ENCODE measurements at places on chromosomes 3 and 15.

DNA sequence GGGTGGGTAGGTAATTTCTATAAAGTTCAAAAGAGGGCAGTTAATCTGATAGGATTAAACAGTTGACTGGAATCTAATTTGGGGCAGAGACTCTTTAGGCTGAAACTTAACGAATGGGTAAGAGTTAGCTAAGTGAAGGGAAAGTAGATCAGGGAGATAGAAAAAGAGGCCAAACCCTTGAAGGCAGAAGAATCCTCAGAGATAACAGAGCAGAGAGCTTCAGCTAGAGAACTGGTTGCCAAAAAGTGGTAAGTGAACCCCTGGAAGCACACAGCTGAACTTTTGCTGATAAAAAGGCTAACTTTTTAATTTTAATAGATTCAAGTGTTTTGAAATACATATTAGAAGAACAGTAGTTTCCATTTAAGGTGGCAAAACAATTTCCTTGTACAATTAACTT, 99.2 kb downstream of the FHIT start:
- no peak for DNase-seq

DNA sequence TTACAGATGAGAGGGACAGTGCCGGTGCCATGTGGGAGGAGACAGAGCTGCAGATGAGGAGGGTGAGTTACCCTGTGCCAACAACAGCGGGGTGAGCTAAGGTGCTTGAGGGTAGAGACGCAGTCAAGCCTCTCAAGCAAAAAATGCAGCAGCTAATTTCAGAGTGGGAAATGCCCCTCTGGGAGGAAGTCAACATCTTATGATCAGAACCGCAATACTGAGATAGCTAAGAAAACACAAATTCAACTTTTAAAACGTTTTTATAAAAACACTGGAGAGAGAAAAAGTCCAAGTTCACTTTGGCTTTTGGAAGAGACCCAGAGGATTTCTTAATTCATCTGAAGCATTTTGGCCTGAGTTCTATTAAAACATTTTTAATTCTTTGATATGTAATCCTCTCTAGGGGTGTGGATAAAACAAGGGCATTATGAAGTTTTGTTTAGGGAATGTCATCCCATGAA, 319.2 kb downstream of the SLC9A9 start:
- no peak for DNase-seq

GRCh38 chr3:187992609-187993008, 161.3 kb upstream of the LPP start:
- no peak for DNase-seq

DNA sequence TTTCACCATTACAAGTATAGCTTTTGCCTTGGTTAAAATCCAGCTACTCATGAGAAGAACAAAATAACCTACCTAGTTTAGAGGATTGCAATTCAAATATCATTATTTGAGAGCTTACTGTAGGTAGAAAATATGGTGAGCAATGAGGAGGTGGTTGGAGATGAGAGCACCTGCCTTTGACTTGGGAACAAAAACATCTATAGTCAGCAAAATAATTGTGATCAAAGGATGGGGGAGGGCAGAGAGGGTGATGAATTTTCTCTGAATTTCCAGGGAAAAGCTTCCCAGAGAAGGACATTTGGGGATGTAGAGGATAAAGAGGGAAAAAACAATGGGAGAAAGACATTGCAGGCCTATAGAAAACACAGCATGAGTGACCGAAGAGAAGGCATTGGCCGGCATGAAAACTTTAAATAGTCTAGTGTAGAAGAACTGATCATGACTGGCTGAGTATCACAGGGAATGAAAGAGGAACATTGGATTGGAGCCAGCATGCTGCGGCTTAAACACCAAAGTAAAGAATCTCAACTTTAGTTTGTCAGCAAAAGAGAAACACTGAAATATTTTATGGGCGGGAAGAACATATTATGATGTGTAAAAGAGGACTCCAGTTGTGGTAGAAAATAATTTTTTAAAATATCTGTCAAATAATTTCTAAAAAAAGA, 581.3 kb downstream of the UNC13C start:
- DNase-seq: no peak

GRCh38 chr15:98805434-98806274, 157.3 kb downstream of the IGF1R start:
- no peak for DNase-seq

DNA sequence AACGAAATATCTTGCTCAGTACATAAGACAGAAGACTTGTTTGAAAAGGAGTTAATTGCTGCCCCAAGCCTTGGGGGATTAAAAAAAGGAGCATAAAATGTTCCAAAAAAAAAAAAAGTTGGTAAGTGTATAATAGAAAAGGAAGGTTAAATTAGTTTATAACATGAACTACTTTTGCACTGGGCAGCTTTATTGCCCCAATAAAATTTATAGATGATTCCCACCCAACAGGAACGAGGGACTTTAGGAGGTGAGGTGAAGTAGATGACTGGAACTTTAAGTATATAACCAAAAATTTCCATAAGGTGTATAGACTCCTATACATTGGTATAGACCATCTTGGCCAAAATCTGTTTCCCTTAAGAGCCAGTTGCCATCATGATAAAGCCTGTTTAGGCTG, 14.8 kb downstream of the PPP2R3A start:
- DNase-seq: no peak

GRCh38 chr3:169071003-169071402, 592.5 kb downstream of the MECOM start:
- peak; percentile 19 for DNase-seq

- no peak for DNase-seq
Observed at GRCh38 chr3:156491192-156491591, 63.7 kb downstream of the SSR3 start.

GRCh38 chr15:60235951-60236710, 161.7 kb downstream of the ANXA2 start:
- DNase-seq: no peak

DNA sequence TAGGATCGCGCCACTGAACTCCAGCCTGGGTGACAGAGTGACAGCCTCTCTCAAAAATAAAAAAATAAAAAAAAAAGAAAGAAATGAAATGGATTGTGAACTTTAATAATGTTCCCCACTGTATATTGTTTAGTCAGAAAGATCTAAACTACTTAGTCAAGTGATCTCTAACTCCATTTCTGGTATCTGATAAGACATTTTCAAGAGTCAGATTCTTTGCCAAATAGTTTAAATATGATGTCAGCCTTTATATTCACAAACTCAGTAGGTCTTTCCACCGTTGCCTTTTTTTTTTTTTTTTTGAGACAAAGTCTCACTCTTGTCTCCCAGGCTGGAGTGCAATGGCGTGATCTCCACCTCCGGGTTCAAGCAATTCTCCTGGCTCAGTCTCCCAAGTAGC, 29.0 kb upstream of the OSBPL11 start:
- DNase-seq: no peak

DNA sequence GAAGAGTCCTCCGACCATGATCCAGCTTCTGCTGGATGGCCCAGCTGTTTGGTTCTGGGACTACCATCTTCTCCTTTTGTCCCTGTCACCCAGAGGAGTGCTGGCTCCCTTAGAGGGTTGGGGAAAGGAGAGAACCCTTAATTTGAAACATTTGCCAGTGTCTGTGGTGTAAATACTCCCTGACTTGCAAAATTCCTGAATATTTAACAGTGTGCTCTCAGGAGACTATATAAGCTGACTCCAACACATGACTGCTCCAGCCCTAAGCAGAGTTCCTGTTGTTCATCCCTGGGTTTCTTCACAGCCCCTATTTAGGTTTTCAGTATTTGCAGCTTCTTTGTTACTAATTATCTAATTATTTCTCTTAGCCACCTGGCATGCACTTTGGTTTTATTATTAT, 133.1 kb downstream of the CPNE4 start:
- no peak for DNase-seq

- no peak for DNase-seq
Observed at GRCh38 chr15:60394689-60395097, 3.1 kb downstream of the ANXA2 start.

- no peak for DNase-seq
Observed at GRCh38 chr15:77464129-77464865, 43.6 kb downstream of the HMG20A start.

- no peak for DNase-seq
Observed at GRCh38 chr3:71056327-71056726, 527.2 kb downstream of the FOXP1 start.

- DNase-seq: no peak
Observed at GRCh38 chr3:14510838-14511622, 29.1 kb downstream of the GRIP2 start.

- DNase-seq: no peak
Observed at GRCh38 chr3:157263027-157263426, 103.1 kb upstream of the CCNL1 start.

DNA sequence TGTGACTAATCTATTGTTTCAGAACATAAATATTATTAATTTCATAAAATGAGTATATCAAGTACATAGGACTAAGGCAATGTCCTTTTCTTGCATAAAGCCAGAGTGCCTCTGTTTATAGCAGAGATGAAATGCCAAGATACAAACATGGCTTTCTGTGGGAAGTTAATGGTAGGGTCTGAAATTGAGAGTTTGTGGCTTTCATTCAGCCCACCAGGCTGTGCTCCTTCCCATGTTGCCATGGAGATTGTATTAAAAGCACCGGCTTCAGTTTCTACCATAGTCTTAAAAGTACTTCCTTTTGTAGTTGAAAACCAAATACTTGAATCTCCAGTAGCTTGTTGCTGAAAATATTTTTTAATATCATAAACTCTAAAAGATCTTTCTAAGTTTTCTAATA, 114.0 kb downstream of the LRRC28 start:
- no peak for DNase-seq

GRCh38 chr3:15630646-15631350, 29.3 kb downstream of the BTD start:
- peak; percentile 67 for DNase-seq

DNA sequence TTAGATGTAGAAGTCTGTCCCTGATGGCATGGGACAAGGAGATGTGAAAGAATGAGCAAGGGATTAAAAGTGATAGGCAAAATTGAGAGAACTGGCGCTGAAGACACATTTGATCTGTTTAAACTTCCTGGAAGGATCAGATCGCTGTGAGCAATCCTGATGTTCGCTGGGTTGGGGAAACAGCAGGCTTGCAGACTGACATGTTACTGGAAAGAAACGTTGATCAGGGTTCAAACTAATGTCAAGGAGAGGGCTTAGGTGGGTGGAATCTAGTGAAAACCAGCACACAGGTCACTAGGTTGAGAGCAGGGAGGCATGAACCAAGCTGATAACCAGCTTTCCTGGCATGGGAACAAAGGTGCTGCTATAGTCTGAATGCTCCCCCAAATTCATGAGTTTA, 34.5 kb upstream of the SPTSSB start:
- DNase-seq: no peak

DNA sequence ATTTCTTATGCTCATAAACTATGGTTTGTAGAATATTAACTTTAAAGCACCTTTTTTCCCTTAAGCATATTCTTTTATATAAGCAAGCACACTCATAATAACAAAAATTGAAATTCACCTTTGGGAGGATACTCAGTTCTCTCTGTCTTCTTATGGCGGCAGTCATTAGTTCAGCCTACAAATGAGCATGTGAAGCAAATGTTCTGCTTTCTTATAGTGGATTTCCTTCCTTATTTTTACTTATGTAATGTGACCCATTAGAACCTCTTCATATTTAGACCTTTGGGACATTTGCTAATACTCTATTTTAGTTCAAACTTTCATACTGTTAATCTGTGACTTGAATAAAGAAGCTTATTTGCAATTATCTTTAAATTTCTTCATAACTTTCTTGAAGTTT, at the start of gene P2RY13:
TSS of gene P2RY13 (minus strand) at position 187 of the 400 bp plus-strand sequence. CDS start at position 166, 21 bp downstream.
- DNase-seq: no peak

DNA sequence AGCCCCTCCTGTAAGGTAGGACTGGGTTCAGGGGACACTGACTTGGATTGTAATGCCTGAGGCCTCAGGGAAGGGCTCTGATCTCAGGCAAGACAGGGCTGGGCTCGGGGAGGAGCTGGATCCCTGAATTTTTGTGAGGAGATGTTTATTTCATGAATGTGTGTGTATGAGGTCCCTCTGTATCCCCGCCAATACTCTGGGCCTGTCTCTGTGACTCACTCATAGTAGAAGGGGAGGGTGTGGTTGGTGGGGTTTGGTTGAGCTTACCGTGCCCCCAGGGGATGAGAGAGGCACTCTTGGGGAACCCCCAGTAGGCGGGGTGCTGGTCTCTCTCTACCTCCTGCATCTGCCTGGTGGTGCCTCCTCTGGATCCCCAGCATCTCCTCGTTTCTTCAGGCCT, 28.1 kb downstream of the RPSA start:
- DNase-seq: no peak

DNA sequence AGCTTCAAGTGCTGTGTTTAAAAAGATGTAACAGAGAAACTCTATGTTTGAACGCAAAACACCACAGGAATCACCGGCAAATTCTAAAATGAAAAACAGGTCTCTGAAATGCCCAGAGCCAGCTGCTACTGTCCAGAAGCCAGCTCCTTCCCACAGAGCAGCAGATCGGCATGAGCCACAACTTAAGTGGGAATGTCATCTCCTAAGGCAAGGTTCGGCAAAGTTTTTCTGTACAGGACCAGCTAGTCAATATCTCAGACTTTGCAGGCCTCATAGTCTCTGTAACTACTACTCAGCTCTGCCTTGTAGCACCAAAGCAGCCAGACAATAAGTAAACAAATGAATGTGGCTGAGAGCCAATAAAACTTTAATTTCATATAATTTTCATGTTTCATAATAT, 4.9 kb downstream of the PLOD2 start:
- DNase-seq: peak; percentile 35

DNA sequence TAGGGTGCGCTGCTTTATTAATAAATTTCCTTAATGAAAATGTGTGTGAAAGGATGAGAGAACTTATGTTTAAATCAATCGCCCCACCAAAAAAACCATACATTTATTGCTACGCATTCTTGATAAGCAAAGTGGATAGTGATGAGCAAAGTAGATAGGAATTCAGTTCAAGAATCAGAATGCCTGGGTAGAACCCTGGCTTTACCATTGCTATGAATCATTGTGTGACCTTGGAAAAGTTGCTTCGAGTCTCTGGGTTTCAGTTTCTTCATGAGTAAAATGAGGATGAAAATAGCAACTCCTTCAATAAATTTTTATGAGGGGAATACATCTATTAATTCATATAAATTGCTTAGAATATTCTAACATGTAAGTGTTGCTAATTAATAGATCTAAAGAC, 2.6 kb upstream of the ALCAM start:
- DNase-seq: no peak

- no peak for DNase-seq
Observed at GRCh38 chr15:24075420-24076089, 388.4 kb upstream of the NDN start.

DNA sequence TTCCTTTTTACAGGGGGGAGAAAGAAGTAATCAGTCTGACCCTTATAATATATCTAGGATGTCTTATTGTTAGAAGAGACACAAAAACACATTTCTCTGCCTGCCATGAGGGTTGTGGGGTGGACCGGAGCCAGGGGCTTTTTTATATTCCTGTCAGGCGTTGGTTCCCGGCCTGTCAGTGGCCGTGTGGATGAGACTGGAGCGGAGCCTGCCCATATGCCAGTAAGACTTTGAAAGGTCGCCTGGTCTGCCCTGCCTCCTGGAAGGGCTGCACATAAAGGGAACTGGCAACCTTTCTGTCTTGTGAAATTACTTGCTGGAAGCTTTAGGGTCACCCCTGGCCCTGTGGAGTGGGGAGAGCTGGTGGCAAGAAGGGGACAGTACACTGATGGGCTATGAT, 34.7 kb downstream of the MAP3K13 start:
- DNase-seq: peak; percentile 10
